ENCODE measurements at places on chromosomes 3 and 15.

DNA sequence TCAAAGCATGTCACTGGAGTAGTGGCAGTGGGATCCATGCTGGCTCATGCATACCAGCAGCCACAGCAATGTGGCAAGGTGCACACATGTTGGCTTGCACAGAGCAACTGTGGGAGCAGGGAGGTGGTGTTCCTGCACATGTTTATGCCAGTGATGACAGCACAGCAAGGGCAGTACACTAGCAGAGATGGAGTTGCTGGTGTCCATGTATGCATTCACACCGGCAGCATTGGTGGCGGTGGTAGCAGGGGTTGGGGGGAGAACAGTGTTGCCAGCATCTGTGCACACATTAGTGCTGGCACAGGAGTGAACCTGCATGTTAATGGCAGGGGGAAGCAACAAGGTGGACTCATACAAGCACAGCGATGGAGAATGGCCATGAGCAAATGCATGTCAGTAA lies 202.0 kb upstream of the KCNMB2 start:
- DNase-seq: no peak

DNA sequence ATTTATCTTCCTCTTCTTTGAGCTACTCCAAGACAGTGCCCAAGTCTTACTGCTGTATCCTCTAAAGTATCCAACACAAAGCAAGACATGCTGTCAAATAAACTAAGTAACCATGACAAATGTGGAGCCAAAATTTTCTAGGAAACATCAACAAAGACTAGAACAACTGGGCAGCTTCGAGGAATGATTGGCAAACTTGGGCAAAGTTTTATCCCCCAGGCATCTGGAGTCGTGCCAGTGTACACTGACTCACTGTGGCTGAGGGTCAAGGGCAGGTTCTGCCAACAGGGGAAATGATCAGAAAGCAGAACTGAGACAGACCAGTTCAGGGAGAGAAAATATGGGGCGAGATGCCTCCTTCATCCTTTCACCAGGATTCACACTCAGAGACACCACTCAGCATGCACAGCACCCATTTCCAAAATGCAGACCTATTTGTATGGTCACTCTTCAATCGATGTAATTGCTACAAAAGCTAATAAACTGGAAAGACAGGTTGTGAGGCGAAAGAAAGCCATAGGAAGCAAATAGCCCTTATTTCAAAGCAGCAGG lies 65.8 kb downstream of the MB21D2 start:
- no peak for DNase-seq

- no peak for DNase-seq
These were observed 12.1 kb downstream of the SETD2 start for GRCh38 chr3:47151836-47152235.

DNA sequence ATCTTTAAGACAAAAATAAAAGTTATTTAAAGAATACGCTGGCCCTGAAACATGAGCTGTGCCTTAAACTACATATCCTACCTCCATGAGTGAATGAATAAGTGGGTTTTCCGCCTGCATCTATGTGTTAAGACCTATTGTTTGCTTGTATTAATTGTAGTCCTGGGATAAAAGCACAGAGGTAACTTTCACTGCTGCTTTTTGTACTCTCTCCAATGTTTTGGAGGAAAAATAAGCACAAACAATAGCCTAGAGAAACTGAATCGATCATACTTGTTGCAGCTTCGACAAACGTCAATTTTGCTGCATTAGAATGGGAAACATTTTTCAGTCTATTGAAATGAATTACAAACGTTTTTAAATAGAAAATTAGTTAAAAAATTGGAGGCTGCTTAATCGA lies 1.3 kb upstream of the CTNNB1 start:
- no peak for DNase-seq

DNA sequence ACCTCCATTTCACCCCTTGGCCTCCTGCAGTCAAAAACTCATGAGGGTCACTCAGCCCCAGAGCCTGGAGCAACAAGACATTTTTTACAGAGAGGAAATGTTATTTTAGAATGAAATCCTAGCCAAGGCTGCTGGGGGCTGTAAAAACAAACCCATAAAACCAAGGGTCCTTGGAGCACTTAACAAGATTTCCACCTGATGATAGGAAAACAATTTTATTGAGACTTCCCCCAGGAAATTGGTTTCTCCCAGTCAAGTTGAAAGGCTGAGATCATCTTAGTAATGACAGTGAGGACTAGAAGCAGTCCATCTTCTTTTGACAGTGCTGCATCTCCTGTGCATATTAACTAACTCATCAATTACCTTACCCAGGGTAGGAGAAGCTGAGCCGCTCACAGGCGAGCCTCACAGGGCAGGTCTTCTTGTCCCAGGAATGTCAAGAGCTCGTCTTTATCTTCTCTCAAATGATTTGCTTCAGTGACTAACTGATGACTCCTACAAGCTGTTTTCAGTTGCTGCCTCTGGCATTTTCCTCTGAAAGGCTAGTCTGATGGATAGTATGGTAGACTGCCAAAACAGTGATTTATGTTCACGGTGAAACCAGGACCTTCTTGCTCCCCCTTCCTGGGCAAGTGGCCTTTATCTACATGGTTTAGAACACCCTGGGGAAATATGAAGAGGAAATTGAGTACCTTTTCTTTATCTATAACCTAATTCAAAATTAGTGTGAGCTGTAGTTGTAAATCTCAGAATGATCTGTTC lies 34.6 kb upstream of the AEN start:
- no peak for DNase-seq

DNA sequence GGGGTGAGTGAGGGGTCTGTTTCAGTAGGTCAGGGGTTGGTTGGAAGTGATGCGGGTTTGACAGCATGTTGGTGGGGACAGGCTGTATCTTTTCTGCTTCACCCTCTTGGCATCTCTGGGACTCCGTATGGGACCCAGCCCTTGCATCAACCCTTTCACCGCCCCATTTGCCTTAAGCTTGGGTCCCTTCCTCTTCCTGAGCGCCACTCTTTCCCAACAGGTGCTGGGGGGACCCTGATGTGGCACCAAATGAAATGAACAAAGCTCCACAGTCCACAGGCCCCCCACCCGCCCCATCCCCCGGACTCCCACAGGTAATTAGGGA lies 1.1 kb downstream of the EIF4G1 start:
- DNase-seq: no peak

GRCh38 chr3:35777563-35778554 lies 138.5 kb downstream of the ARPP21 start:
- no peak for DNase-seq

DNA sequence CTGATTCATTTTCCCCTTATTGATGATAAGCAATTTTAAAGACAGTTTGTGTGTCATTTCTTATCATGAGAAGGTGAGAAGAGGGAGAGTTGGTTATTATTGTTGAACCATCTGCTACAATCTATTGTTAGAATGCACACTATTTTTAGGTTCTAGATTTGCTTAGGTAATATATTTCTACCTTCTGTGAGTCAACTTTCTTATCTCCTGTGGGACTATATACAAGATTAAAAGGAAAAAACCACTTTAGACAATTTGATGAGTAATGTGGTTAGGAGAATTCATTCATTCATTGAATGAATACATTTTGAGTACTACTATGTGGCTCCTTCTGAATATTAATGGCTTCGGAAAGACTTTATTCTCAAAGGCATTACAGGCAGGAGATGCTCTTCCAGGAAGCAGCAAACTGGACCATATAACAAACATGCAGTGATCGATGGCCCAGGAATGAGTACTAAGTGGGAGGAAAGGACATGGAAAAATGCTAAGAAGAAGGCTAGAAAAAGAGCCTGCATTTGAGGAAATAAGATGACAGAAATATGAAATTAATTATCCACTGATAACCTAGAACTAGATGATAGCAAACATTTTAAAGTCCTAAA lies 22.4 kb downstream of the SPTSSB start:
- no peak for DNase-seq

GRCh38 chr15:49190586-49190985 lies 20.5 kb downstream of the GALK2 start:
- DNase-seq: no peak

DNA sequence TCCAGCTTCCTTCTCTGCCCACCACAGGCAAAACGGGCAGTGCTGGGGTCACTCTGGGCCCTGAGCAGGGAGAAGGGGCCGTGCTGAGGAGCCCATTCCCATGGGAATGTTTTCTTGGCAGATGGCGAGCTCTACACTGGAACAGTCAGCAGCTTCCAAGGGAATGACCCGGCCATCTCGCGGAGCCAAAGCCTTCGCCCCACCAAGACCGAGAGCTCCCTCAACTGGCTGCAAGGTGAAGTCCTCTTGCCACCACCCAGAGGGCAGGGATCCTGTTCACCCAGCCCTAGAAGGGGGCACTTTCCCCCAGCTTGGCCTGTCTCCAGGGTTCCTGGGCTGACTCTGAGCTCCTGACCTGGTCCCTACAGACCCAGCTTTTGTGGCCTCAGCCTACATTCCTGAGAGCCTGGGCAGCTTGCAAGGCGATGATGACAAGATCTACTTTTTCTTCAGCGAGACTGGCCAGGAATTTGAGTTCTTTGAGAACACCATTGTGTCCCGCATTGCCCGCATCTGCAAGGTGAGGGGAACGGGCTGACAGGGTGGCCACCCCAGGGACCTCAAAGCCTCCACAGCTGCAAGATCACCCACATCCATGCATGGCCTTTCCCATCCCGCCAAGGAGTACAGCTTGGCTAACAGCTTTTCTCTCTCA lies 12.4 kb downstream of the CIB1 start:
- DNase-seq: peak; percentile 9

GRCh38 chr15:50506121-50506520 lies 40.3 kb downstream of the USP50 start:
- no peak for DNase-seq

DNA sequence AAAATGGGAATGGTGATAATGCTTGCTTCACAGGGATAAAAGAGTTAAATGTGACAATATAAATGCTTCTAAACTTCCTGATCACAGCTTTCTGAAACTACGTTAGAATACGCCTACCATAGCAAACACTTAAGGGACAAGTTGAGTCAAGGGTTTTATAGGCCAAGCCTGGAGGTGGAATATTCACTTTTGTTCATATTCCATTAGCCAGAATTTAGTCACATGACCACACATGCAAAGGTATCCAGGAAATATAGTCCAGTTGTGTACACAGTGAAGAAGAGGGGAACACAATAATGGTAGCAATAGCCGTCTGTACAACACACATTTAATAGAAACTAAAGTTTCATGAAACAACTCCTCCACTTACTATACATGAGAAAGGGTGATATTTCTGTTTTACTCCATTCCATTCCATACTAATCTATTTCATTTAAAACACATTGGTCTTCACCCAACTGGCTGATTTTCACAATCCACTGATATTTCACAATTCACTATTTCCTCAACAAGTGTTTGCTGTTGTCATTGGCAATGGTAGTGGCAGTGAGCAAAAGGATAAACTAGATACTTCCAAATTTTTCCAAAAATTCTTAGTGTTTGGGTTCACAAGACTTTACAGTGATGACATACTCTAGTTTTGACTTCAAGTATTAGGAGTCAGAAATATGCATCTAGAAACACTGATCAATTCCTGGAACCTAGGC lies 270.9 kb downstream of the ERC2 start:
- DNase-seq: no peak

GRCh38 chr15:39574427-39574826 lies 6.5 kb upstream of the THBS1 start:
- DNase-seq: no peak

Data from bone marrow (tissue), 2 donors.